NCI-H2029 treated with DMSO at 0.1 percent for 48 hours (cell line): ENCODE measurements at places on chromosomes 3 and 15.

- DNase-seq = peak; percentile 19
Measured at GRCh38 chr3:156160647-156161046, 40.3 kb downstream of the KCNAB1 start.

- DNase-seq = no peak
Measured at GRCh38 chr15:68447209-68447608, 15.2 kb upstream of the ITGA11 start.

- DNase-seq = no peak
Measured at GRCh38 chr15:31328428-31328968, 1.9 kb downstream of the KLF13 start.

DNA sequence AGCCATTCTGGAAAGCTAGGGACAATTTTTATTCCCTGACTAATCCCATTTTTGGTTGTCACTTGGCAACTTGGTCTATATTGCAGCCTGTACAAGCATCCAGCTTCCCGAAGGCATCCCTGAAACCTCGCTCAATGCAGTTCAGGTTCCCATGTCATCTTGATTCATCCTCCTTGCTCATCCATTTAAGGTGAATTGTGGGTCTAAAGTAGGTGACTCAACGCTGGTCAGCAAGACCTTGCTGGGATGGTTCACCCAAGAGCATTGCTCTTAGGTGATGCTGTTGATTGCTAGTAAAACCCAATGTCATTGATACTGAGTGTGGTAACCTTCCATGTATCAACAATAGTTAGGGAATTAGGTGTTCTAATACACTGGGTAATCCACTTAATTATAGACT, 13.1 kb upstream of the RAB8B start:
- DNase-seq = no peak
